ENCODE measurements at places on chromosomes 6 and 20. TPM values are rescaled to one million over a fixed set of nuclear protein-coding genes. Genes with fewer than 3 reads are reported as not detected.

DNA sequence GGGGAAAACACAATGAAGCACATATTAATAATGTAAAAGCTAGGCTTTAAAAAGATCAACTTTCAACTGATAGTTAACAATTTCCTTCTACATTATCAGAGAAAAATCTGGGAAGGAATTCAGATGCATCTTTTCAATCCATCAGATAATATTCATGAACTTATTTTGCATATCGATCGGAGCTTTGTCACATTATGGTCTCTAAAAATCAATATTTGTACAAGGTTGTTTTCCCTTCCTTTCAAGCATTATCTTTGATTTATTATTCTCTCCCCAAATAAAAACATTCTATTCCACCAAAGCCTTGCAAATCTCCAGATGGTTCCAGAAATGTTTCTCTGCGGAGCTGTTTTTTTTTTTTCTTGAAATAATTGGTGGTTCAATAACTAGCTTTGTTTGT, 101.9 kb downstream of the GPR63 start:
- no peaks in the 10 kb centered on the region for H3K27me3 ChIP-seq
- DNase-seq, result no peak
- H3K36me3 ChIP-seq, result peaks cover 1% of the 10 kb centered on the region
- no peak overlapping the region for H3K4me3 ChIP-seq
- H3K27ac ChIP-seq, result no peak overlapping the region
- H3K4me1 ChIP-seq, result peaks cover 11% of the 10 kb centered on the region

GRCh38 chr20:63055575-63056235, 48.9 kb upstream of the BHLHE23 start:
- H3K36me3 ChIP-seq, result no peaks in the 10 kb centered on the region
- peaks cover 27% of the 10 kb centered on the region for H3K27me3 ChIP-seq
- no peak overlapping the region for H3K27ac ChIP-seq
- H3K4me3 ChIP-seq, result no peak overlapping the region
- DNase-seq, result no peak
- H3K4me1 ChIP-seq, result peaks cover 2% of the 10 kb centered on the region

- H3K27me3 ChIP-seq, result no peaks in the 10 kb centered on the region
- H3K4me3 ChIP-seq, result no peak overlapping the region
- no peak for DNase-seq
- peak overlapping the region; percentile 70 for H3K27ac ChIP-seq
- H3K4me1 ChIP-seq, result peaks cover 11% of the 10 kb centered on the region
These were observed 30.6 kb downstream of the RBM24 start for GRCh38 chr6:17311595-17312311.

The ZNF512B gene
- total RNA-seq, result 50.5 TPM

- no peak overlapping the region for H3K4me3 ChIP-seq
- no peaks in the 10 kb centered on the region for H3K27me3 ChIP-seq
- H3K27ac ChIP-seq, result no peak overlapping the region
- H3K36me3 ChIP-seq, result no peaks in the 10 kb centered on the region
- no peak for DNase-seq
These were observed 21.5 kb downstream of the ACSS1 start for GRCh38 chr20:25036331-25036936.

The ZSCAN31 gene
- total RNA-seq, result 4.7 TPM

The VNN1 gene
- not detected for total RNA-seq

GRCh38 chr6:2353412-2354137, 108.2 kb upstream of the GMDS start:
- H3K27ac ChIP-seq, result peak overlapping the region; percentile 15
- H3K4me1 ChIP-seq, result peaks cover 14% of the 10 kb centered on the region
- H3K27me3 ChIP-seq, result no peaks in the 10 kb centered on the region
- DNase-seq, result peak; percentile 49

The UNC93A gene
- total RNA-seq, result 8.1 TPM

Measured in progenitor cell of endocrine pancreas (in vitro differentiated cells).